CD14-positive monocyte (primary cell): ENCODE measurements at places on chromosomes 7 and 10.

- no peak for DNase-seq
Measured at GRCh38 chr10:80729896-80730295, 192.2 kb downstream of the SH2D4B start.

GRCh38 chr7:111264981-111265380 lies 174.1 kb downstream of the LRRN3 start:
- DNase-seq: no peak

GRCh38 chr10:8453587-8453986 lies 399.1 kb downstream of the GATA3 start:
- DNase-seq: no peak

GRCh38 chr7:51090411-51090810 lies 226.2 kb downstream of the COBL start:
- no peak for DNase-seq

DNA sequence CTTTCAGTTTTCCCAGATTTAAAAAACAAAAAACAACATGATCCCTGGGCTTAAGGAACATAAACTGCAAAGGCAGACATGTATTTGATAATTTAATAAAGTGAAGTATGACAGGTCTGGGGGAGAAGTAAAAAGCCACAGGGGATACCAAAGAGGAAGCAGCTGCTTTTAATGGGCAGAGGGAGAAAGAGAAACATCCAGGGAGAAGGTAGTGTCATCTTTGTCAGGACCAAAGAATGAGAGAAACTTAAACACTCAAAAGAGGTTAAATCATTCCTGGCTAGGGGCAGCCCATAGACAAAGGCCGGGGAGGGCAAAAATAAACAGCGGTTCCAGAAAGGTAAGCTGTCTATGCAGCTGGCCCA lies 94.5 kb downstream of the GRB10 start:
- no peak for DNase-seq

GRCh38 chr10:43078175-43078985 lies 1.5 kb downstream of the RET start:
- DNase-seq: no peak

DNA sequence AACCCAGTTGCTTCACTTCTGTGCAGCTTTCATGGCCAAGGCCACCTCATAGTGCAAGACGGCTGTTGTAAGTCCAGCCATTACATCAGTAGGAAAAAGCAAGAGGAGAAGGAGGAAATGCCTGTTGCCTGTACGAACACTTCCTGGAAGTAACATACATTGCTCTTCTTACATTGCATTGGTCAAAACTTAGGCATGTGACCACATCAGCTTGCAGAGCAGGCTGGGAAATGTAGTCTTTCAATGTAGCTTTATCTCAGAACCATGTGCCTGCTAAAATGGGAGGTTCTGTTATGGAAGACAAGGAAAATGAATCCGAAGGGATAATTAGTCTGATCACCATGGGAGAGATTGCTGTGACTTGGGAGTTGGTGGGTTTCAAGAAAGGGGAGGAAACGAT lies 4.3 kb downstream of the SLC29A3 start:
- DNase-seq: peak; percentile 34

GRCh38 chr10:95183271-95184230 lies 10.5 kb upstream of the ACSM6 start:
- DNase-seq: peak; percentile 50

- DNase-seq: no peak
Measured at GRCh38 chr10:3148994-3149393, 23.6 kb downstream of the PITRM1 start.

DNA sequence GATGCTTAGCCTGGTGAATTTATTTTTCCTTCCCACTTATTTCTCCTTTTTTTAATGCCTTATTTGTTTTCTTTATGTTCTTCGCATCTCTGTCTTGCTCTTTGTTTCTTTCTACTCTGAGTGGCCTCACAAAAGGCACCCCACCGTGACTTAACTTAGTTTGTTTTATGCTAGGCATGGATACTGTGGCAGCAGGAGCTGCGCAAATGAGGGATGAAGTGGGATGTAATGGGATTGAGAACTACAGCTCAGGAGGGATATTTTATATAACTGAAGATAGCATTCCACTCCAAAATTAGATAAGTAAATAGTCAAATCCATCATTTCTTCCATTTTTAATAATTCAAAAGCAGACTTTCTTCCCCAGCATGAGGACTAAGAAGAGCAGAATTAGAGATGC lies 1.7 kb upstream of the CACNA2D1 start:
- DNase-seq: no peak

- DNase-seq: no peak
Measured at GRCh38 chr7:112481833-112482670, 1.3 kb downstream of the LSMEM1 start.

DNA sequence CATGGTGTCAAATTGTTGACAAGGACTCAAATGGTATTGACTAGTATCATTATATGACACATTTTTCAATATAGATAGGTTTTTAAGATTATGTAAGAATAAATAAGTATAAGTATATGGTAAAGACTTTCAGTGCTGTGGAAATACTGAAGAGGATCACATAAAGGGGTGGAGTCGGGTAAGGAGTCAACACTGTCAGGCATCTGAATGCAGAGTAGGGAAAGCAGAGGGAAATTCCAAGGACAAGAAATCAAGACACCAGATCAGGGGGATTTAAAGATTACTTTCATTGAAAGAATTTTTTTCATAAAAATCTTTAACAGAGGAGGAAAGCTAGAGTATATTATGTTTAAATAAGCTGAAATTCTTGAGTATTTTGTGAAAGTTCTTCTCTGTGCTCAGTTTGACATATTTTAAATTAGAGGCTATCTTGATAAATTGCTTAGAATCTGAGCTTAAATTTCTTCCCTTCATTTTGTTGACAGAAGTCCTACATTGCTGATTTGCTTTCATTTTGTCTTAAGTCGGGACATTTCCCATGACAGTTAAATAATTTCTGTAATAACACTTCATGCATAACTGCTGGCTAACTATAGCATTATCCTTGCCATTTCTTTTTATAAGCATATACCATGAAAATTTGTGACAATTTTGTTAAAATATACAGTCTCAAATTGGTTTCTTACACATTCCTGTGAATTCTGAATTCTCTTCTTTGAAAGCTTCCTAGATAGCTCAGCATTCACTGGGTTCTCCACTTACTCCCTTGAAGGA lies 244.3 kb downstream of the PRKG1 start:
- DNase-seq: no peak

DNA sequence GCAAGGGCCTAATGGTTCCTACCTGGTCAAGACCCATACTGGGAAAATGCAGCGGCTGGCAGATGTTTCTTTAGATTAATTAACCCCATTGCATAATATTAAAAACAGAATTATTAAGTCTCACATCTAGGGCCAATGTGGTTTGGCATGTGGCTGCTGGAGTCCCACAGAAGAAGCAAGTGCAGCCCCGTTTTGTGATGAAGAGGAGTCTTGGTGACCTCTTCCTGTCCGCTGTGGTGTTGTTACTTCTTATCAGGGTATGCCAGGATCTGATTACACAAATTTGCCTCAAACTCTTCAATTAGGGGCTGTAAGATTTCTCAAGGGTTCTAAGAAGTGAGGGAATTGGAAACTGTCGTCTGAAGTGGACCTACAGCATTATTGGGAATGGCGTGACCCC lies 240.3 kb downstream of the SEC23IP start:
- DNase-seq: no peak
